ENCODE measurements at places on chromosomes 4 and X. TPM values are rescaled to one million over a fixed set of nuclear protein-coding genes. Genes with fewer than 3 reads are reported as not detected.

- no peaks in the 10 kb centered on the region for H3K27me3 ChIP-seq
- no peak for DNase-seq
- H3K27ac ChIP-seq: no peak overlapping the region
- H3K4me3 ChIP-seq: no peak overlapping the region
Observed at GRCh38 chr4:184792950-184793555, 32.7 kb downstream of the ACSL1 start.

DNA sequence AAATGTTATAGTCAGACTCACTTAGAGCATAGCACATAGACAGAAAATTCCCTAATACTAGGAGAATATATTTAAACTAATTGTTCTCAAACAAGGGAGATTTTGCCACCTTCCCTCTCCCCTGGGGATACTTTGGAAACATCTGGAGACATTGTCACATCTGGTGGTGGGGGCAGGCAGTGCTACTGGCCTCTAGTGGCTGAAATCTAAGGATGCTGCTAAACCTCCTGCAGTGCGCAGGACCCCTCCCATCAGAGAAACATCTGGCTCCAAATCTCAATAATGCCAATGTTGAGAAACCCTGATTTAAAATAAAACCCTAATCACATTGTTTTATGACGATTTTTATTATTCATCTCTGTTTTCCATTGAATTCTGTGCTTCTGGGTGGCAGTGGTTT is 244.9 kb downstream of the FRMPD4 start:
- H3K27me3 ChIP-seq: peaks cover 5% of the 10 kb centered on the region

- no peak for DNase-seq
- H3K27ac ChIP-seq: no peak overlapping the region
- H3K4me3 ChIP-seq: no peak overlapping the region
- H3K27me3 ChIP-seq: no peaks in the 10 kb centered on the region
- H3K4me1 ChIP-seq: peaks cover 5% of the 10 kb centered on the region
- no peaks in the 10 kb centered on the region for H3K36me3 ChIP-seq
Observed at GRCh38 chr4:67884701-67885100, 899 bp upstream of the TMPRSS11D start.

DNA sequence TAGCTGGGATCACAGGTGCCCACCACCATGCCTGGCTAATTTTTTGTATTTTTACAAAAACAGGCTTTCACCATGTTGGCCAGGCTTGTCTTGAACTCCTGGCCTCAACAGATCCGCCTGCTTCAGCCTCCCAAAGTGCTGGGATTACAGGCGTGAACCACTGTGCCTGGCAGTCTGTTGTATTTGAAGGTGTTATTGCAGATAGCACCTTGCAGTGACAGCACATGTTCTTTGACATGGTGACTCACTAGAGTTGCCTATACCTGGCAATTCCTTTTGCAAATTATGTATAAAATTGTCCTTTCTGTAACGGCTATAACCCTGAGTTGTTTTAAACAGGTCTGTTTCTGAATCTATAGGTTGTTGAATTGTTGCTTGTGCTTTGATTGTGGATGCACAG is 7.9 kb downstream of the OGT start:
- no peak for DNase-seq
- 0 out of 2 replicates have a peak overlapping the region, but pooled peaks have one; percentile 2 for H3K4me3 ChIP-seq
- no peaks in the 10 kb centered on the region for H3K27me3 ChIP-seq
- H3K4me1 ChIP-seq: peaks cover 45% of the 10 kb centered on the region
- H3K27ac ChIP-seq: no peak overlapping the region

DNA sequence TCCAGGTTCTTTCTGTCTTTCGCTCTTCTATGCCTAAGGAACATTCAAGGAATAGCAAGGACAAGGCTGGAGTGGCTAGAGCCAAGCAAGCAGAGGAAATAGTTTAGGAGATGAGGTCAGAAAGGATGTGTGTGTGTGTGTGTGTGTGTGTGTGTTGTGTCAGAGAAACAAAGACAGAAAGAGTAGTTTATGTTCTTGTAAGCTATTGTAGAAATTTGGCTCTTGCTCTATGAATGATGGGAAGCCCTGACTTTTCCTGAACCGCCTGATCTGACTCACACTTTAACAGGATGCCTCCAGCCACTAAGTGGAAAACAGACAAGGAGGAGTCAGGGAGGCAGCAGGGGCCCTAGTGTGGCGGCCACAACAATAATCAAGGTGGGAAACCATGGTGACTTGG is 39.7 kb downstream of the LGI2 start:
- peaks cover 12% of the 10 kb centered on the region for H3K36me3 ChIP-seq
- H3K27me3 ChIP-seq: peaks cover 15% of the 10 kb centered on the region
- no peak for DNase-seq
- H3K4me1 ChIP-seq: peaks cover 14% of the 10 kb centered on the region
- no peak overlapping the region for H3K27ac ChIP-seq

DNA sequence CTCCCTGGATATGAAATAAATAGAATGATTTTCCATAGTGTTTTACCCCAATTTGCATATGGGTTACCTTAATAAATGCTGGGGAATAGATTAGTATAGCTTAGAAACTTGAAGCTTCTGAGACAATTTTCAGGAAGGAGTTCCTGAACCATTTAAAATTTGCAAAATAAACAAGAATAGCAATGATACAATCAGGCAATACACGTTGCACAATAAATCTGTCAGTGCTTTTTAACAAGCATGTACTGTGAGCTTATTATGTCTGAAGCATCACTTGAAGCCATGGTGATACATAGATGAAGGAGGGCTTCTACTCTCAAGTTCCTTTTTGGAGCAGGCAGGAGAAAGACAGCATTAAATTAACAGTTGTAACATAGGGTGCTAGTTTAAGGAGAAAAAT is 84.2 kb upstream of the WDFY3 start:
- H3K27ac ChIP-seq: no peak overlapping the region
- no peaks in the 10 kb centered on the region for H3K4me1 ChIP-seq
- H3K27me3 ChIP-seq: no peaks in the 10 kb centered on the region
- H3K4me3 ChIP-seq: no peak overlapping the region
- no peak for DNase-seq

DNA sequence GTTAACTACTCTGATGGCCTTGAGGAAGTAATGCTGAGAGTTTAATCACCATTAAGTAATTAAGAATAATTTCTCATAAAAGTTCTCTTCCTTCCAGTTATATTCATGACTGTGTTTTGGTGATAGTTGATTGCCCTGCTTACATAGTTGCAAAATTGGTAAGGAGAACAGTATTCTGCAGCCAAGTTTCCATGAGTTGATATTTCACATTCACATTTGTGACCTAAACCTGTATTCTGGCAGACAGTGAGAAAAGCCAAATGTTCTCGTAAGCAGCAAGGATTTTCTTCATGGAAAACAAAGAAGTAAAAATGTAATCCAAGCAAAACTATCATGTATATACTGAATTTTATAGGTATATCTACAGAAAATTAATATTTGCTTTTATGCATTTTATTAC is 187.8 kb upstream of the NUDT6 start:
- DNase-seq: no peak
- H3K36me3 ChIP-seq: no peaks in the 10 kb centered on the region
- H3K27ac ChIP-seq: no peak overlapping the region

DNA sequence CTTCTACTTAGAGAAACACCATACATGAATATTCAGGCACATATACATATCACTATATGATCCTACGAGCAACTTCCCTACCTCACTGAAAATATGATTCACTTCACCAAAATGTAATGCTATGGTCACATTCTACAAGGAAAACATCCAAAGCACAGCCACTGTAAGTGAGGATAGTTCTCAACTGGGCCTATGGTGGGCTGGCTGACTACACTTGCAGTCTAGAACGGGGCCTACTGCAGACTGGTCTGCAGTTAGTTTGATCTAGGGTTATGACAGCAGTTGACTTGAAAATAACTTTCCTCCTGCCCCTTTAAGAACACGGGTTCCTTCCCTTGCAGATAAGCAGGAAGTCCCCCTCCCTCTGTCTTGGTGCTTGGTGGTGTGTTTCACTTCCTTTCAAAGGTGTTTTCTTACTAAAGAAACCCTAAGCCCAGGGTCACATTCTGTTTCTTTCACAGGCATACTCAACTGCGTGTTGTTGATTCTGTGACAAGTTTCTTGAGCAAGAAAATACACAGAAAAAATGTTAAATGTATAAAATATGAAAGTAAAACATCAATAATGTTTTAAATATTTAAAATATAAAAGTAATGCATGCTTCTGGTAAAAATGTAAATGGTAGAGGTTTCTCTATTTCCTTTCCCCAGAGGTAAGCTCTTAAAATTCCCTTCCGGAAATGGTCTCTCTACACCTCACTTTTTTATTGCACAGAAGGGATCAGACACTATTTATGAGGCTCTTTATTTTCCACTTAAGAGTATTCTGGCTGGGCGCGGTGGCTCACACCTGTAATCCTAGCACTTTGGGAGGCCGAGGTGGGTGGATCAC is 18.0 kb upstream of the TMSB4X start:
- H3K27me3 ChIP-seq: no peaks in the 10 kb centered on the region
- H3K36me3 ChIP-seq: peaks cover 7% of the 10 kb centered on the region
- no peak for DNase-seq
- H3K4me3 ChIP-seq: no peak overlapping the region
- H3K27ac ChIP-seq: peak overlapping the region; percentile 45
- peaks cover 7% of the 10 kb centered on the region for H3K4me1 ChIP-seq

DNA sequence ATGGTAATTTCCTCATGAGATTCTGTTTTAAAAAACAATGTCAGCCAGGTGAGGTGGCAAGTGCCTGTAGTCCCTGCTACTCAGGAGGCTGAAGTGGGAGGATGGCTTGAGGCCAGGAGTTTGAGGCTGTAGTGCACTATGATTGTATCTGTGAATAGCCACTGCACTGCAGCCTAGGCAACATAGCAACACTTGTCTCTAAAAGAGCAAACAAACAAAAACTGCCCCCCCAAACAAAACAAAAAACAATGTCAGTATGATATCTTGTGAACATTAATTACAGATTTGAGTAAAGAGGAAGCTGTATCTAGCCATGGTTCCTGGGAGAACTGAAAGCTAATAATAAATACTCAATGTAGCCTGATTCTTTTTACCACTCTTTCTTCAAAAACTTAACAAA is 6.8 kb upstream of the MSL3 start:
- H3K4me1 ChIP-seq: 0 out of 2 replicates have a peak, but pooled peaks cover 3% of the 10 kb centered on the region
- DNase-seq: no peak
- H3K4me3 ChIP-seq: no peak overlapping the region
- H3K27ac ChIP-seq: no peak overlapping the region
- no peaks in the 10 kb centered on the region for H3K36me3 ChIP-seq

DNA sequence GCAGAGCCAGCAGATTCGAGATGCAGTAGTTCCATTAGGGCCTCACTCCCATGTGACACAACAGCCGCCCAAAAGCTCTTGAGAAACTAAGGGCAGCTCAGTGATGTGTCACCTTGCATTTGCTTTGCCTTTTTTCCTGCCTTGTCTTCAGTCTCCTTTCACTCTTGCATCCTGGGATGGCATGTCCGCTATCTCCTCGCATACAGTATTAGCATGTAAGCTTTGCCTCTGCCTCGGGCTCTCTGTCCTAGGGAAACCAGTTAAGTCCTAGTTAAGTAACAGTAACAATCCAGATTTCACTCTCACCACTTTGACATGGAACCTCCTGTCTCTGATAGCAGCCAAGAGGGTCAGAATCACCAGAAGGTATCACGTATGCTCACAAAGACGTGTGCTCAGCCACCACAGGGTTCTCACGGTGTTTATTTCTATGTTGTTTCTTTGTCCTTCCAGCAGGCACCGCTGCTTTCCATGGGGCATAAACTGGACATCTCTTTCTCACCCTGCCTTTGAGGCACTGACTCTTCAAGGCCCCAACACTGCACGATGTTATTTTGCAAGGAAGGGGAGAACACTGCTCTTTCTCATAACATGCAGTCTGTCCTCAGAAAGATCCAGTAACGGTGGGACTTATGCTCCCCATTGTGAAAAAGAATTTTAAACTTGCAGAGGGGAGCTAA is 26.7 kb upstream of the SORBS2 start:
- peaks cover 19% of the 10 kb centered on the region for H3K4me1 ChIP-seq
- H3K36me3 ChIP-seq: peaks cover 4% of the 10 kb centered on the region
- DNase-seq: no peak

DNA sequence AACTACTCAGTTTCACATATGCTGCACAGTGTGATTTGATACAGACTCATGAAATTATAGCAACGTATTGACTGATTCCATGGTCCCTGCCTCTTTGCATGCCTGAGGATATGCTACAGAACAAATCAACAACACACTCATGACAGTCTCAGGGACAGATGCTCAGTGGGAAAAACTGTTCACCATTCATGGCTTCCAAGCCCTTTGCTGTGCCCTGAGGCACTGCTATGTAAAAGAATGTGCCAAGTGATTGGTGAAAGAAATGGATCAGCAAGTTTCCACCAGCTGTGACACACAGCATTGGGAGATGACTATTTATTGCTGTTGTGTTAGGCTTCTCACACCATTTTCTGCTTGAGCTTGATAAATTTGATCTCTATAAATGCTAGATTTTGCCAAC is 825.6 kb upstream of the INTU start:
- H3K4me3 ChIP-seq: no peak overlapping the region
- H3K27ac ChIP-seq: peak overlapping the region; percentile 61
- peaks cover 7% of the 10 kb centered on the region for H3K4me1 ChIP-seq
- no peaks in the 10 kb centered on the region for H3K36me3 ChIP-seq
- H3K27me3 ChIP-seq: no peaks in the 10 kb centered on the region

DNA sequence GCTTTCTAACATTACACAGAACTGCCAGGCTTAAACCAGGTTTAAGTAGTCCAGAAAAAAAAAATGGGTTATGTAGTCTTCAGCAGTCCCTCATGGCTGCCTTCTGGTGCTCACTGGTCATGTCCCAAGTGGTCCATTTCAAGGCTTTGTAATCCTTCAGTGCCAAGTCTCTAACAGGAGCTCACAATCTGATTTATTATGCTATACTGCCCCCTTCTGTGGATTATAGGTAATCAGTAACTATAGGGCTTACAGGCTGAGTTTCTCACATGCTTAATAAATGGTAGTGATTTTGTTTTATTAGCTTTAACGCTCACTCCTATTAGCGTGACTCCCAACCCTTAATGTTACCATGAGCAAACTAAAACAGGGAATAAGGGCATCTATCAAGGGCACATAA is 92.5 kb upstream of the EDA2R start:
- no peak for DNase-seq
- no peaks in the 10 kb centered on the region for H3K27me3 ChIP-seq
- H3K27ac ChIP-seq: no peak overlapping the region

ENAM gene
- not detected for total RNA-seq

TCEAL2 gene
- total RNA-seq: 15.6 TPM

MAGEA8 gene
- total RNA-seq: not detected

ERCC6L gene
- total RNA-seq: 19.8 TPM

All from WTC11 (cell line).